ENCODE measurements at places on chromosomes 6 and 20. TPM values are rescaled to one million over a fixed set of nuclear protein-coding genes. Genes with fewer than 3 reads are reported as not detected.

The CARMIL1 gene
- 15.3 TPM for total RNA-seq

The HLA-DOA gene
- not detected for total RNA-seq

The OGFRL1 gene
- total RNA-seq = 28.5 TPM

The BPIFA1 gene
- total RNA-seq = not detected

The OXT gene
- not detected for total RNA-seq

The LYRM4 gene
- total RNA-seq = 29.9 TPM
